ENCODE measurements at places on chromosomes 12 and 14.

DNA sequence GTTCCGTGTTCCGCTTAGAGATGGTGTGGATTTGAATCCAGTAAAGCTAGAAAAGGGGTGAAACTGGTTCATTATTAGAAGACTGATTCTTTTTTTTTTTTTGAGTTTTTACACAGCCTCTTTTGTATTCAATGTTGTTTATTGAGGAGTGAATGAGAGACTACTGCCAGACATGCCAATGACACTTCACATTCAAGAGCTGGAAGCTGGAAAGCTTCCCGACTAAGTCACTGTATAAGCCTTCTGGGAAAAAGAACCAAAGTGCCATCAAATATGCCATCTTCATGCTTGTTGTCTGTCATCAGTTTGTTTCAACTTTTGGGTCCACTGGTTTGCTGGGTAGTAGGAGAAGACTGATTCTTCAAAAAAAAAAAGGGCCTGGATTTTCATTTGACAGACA, 164.8 kb downstream of the ATP23 start:
- DNase-seq, result no peak

DNA sequence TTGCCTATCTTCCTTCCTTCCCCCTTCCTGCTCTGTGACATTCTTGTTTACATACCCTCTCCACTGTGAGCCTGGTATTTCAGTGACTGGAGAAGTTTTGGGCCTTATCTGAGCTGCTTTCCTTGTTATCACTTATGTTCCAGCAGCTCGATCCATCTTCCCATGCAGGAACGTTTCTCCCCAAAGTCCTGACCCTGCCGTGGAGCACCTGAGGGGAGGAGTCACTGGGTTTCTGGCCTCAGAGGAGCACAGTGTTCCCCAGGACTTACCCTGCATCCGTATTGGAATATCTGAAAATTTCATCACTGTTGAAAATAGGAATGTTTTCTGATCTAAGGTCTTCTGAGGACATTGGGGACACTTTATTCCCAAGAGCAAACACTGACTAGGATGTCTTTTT, 141.8 kb downstream of the CACNA1C start:
- DNase-seq, result no peak

DNA sequence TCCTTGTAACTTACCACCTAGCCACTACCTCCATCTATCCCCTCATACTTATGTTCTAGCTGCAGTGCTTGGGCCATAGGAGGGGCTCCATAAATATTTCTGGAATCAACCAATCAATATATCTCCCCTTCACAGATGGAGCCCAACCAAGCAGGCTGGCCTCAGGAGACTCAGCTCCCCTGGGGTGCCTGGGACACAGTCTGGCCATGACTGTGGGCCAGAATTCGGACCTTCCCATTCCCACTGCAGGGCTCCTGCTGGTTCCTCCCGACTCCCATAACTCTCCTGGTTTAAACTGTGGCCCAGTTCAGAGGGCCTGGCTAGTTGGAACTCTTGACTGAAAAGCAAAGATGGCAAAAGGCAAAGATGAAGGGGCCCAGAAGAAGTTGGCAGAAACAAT, 13.0 kb downstream of the TTC7B start:
- DNase-seq, result no peak

GRCh38 chr12:3081886-3082285, 4.7 kb downstream of the TSPAN9 start:
- no peak for DNase-seq

- DNase-seq, result peak; percentile 87
Observed at GRCh38 chr14:49553892-49554291, 32.3 kb downstream of the RPS29 start.

GRCh38 chr14:28896337-28896736, 129.8 kb downstream of the FOXG1 start:
- DNase-seq, result no peak

DNA sequence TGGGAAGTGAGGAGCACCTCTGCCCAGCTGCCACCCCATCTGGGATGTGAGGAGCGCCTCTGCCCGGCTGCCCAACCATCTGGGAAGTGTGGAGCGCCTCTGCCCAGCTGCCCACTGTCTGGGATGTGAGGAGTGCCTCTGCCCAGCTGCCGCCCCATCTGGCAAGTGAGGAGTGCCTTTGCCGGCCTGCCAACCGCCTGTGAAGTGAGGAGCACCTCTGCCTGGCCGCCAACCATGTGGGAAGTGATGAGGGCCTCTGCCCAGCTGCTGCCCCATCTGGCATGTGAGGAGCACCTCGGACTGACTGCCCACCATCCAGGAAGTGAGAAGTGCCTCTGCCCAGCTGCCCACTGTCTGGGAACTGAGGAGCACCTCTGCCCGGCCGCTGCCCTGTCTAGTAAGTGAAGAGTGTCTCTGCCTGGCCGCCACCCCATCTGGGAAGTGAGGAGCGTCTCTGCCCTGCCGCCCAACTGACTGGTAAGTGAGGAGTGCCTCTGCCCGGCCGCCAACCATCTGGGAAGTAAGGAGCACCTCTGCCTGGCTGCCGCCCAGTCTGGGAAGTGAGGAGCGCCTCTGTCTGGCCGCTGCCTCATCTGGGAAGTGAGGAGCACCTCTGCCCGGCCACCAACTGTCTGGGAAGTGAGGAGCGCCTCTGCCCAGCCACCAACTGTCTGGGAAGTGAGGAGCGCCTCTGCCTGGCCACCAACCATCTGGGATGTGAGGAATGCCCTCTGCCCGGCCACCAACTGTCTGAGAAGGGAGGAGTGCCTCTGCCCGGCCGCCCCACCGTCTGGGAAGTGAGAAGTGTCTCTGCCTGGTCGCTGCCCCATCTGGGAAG, 22.6 kb downstream of the FAR2 start:
- no peak for DNase-seq

DNA sequence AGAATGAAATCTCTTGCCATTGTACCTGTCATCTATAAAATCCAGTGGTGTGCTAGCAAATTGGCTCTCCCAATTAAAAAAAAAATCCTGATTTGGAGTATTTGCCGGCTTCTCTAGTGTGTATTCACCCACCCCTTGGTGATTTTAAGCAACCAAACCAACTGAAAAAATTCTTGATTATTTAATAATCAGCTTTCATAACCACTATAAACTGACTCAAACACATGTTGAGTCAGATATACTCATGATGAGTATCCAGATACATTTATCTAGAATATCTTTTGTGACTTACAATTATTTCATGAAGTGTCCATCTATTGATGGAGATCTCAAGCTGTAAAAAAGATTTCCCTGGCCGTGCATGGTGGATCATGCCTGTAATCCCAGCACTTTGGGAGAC, 205.4 kb downstream of the RASSF9 start:
- no peak for DNase-seq

DNA sequence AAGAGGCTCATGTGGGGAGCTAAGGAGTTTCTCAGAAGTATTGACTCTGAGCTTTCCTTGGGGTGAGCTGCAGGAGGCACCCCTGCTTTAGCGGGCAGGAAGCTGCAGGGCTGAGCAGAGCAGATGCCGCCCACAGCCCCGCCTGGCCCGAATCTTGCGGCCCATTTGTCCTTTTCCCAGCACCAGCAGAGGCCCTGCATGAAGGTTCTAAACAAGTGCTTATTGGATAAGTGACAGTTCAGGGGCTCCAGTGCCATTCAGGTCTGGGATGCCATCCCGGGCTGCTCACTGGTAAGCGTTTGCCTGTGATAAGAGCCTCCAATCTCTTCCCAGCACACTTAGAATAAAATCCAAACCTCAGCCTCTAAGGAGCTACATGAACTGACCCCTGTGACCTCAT, 11.4 kb downstream of the RILPL1 start:
- DNase-seq, result no peak

DNA sequence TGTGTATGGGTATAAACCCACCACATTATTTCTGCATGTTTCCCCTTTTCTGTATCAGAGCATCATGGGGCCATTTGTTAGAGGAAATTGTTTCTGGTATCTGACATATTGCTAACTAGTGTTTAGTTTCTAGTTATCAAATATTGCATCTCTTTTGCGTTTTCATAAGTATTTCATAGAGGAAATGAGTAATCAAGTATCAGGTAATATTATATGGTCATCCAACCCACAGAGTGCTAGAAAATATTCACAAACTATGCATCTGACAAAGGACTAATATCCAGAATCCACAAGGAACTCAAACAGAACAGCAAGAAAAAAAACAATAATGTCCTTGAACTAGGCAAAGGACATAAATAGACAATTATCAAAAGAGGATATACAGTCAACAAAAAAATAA, 258.9 kb upstream of the LRIG3 start:
- DNase-seq, result no peak

DNA sequence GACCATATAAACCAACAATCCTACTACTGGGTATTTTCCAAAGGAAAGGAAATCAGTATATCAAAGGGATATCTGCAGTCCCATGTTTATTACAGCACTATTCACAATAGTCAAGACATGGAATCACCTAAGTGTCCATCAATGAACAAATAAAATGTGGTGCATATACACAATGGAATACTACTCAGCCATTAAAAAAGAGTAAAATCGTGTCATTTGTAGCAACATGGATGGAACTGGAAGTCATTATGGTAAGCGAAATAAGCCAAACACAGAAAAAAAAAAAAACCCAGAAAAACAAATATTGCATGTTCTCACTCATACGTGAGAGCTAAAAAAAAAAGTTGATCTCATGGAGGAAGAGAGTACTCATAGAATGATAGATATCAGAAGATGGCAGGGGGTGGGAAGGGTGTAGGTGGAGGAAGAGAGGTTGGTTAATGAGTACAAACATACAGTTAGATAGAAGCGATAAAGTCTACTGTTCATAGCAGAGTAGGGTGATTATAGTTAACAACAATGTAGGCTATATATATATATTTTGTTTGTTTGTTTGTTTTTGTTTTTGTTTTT, 49.3 kb downstream of the BCAT1 start:
- no peak for DNase-seq

DNA sequence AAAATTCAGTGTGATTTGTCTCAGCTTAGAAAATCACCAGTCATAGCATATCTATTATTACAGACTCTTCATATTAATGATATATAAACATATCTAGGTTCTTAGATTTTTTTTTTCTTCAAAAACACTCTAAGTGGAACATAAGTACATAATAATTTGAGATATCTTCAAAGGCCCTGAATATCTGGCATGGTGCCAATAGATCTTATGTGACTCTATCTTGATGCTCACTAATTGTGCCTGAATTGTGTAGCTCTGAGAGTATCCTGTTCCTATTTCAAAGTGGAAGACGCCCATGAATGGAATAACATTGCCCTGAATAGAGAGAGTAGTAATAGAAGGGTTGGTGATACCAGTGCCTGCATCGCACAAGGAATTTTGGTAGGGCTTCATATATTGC, 1312.7 kb upstream of the USP15 start:
- DNase-seq, result peak; percentile 37

GRCh38 chr14:61266891-61267740, 14.0 kb downstream of the TMEM30B start:
- DNase-seq, result no peak

DNA sequence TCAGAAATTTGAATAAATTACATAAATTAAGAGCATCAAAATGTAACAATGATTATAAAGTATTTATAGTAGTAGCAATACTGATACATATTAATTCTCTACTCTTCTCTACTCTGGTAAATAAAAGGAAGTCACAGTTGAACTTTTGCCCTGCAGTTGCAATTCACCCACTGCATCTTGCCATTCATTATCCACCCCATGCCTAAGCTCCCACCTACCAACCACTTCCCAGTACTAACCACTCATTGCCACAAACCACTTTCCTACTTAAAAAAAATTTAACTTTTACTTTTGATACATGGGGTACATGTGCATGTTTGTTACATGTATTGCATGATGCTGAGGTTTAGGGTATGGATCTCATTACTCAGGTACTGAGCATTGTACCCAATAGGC, 174.0 kb downstream of the RASSF9 start:
- no peak for DNase-seq

All from NCI-H510A treated with DMSO at 0.1 percent for 48 hours (cell line).